ENCODE measurements at places on chromosomes 5 and 9. TPM values are rescaled to one million over a fixed set of nuclear protein-coding genes. Genes with fewer than 3 reads are reported as not detected.

GRCh38 chr9:107948601-107949000 is 459.0 kb upstream of the KLF4 start:
- no peaks in the 10 kb centered on the region for H3K4me1 ChIP-seq
- no peak overlapping the region for H3K27ac ChIP-seq
- no peaks in the 10 kb centered on the region for H3K27me3 ChIP-seq
- H3K4me3 ChIP-seq = no peak overlapping the region
- DNase-seq = no peak
- no peaks in the 10 kb centered on the region for H3K36me3 ChIP-seq

DNA sequence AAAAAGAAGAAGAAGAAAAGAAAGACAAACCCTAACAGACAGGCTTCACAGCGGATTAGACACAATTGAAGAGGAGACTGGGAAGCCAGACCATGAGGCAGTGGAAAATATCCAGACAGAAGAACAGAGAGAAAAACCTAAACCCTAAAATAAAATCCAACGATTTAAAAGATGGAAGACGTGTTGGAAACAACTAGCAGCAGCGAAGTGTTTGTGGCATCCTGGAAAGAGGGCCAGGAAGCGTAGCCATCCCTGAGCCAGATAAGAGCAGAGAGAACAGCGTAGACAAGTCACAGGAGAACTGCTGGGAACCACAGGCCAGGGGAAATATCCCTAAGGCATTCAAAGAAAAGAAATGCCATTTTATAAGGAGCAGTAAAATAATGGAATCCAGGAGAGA is 39.7 kb upstream of the NKD2 start:
- no peaks in the 10 kb centered on the region for H3K4me1 ChIP-seq
- no peak overlapping the region for H3K4me3 ChIP-seq
- no peaks in the 10 kb centered on the region for H3K36me3 ChIP-seq
- no peak overlapping the region for H3K27ac ChIP-seq

DNA sequence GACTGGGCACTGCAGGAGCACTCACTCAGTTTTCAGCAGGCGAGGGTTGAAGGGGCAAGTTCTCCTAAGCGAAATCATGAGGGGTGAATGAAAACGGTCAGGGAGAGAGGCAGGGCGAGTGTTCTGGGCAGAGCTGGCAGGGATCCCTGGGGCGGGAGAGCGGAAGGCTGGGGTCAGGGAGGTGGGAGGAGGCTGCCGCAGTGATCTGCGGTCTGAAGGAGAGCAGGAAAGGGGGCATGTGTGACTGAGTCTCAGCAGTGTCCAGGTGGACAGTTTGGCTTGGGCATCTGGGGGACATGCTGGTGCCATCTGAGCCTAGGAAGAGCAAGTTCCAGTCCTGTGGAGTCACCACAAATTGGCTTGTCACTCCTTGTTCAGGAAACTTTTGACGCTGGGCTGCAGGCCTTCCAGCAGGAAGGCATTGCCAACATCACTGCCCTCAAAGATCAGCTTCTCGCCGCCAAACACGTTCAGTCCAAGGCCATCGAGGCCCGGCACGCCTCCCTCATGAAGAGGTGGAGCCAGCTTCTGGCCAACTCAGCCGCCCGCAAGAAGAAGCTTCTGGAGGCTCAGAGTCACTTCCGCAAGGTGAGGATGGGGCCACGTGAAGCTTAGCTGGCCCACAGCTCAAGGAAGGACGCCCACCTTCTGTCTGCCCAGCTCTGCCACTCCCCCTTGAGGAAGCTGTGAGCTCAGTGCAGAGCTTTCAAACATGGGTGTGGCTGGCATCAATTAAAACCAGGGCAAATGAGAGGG is 31.1 kb downstream of the DYNC2I2 start:
- no peaks in the 10 kb centered on the region for H3K27me3 ChIP-seq
- no peaks in the 10 kb centered on the region for H3K4me1 ChIP-seq
- H3K36me3 ChIP-seq = 0 out of 2 replicates have a peak, but pooled peaks cover 3% of the 10 kb centered on the region
- H3K4me3 ChIP-seq = no peak overlapping the region
- H3K27ac ChIP-seq = no peak overlapping the region
- no peak for DNase-seq

GRCh38 chr9:123679330-123679987 is 250.5 kb downstream of the DENND1A start:
- no peaks in the 10 kb centered on the region for H3K36me3 ChIP-seq
- H3K4me3 ChIP-seq = no peak overlapping the region
- DNase-seq = no peak
- no peak overlapping the region for H3K27ac ChIP-seq
- no peaks in the 10 kb centered on the region for H3K4me1 ChIP-seq

GRCh38 chr9:135479469-135480052 is at the start of gene PPP1R26:
Gene PPP1R26, plus strand, starts transcription at chr9:135479782. Its CDS starts 4,729 bp downstream, at chr9:135484511.
- H3K36me3 ChIP-seq = no peaks in the 10 kb centered on the region
- H3K4me3 ChIP-seq = peak within 1 kb of the TSS; percentile 92
- peaks cover 31% of the 10 kb centered on the region for H3K4me1 ChIP-seq

GRCh38 chr5:79076819-79077218 is 7.3 kb downstream of the BHMT2 start:
- H3K27me3 ChIP-seq = no peaks in the 10 kb centered on the region
- H3K27ac ChIP-seq = no peak overlapping the region
- DNase-seq = no peak
- no peak overlapping the region for H3K4me3 ChIP-seq

- DNase-seq = no peak
- H3K27me3 ChIP-seq = no peaks in the 10 kb centered on the region
- H3K36me3 ChIP-seq = no peaks in the 10 kb centered on the region
- no peak overlapping the region for H3K27ac ChIP-seq
- no peaks in the 10 kb centered on the region for H3K4me1 ChIP-seq
Measured at GRCh38 chr9:100939636-100940035, 88.9 kb upstream of the PLPPR1 start.

DNA sequence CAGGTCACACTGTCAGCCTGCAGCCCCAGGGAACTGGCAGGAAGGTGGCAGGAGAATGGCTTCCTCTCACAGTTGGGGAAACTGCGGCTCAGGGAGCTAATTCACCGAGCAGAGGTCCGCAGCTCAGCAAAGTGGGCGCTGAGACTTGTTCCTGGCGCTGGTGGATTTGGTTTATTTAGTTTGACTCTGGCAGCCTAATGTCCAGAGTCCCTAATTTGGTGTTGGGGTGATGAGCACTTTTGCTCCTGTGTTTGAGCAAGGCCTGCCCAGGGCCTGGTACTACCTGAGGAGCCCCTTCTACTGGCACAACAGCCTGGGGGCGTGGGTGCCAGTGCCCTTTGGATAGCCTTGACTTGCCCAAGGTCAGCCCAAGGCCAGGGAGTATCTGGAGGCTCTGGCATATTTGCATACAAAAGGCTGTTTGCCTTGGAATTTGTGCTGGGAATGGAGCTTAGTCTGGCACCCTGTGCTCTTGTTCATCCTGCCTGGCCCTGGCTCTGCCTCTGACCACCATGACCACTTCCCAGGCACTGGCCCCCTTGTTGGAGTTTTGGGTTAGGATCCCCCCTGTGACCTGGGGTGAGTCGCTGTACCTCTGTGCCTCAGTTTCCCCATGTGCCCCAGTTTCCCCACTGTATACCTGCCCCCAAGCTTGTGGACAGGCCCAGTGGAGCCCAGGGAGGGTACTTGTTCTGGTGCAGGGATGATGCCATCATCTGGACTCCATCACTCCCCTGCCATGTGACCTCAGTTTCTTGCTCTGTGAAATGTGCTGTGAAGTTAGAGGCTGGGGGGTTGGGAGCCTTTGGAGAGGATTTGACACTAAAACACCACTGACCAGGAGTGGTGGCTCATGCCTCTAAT is 1.4 kb downstream of the SUSD3 start:
- no peak for DNase-seq
- H3K4me1 ChIP-seq = peaks cover 7% of the 10 kb centered on the region
- no peaks in the 10 kb centered on the region for H3K36me3 ChIP-seq
- H3K27ac ChIP-seq = no peak overlapping the region
- no peak overlapping the region for H3K4me3 ChIP-seq
- no peaks in the 10 kb centered on the region for H3K27me3 ChIP-seq

GRCh38 chr5:73180566-73180965 is 7.6 kb downstream of the TMEM174 start:
- no peak overlapping the region for H3K4me3 ChIP-seq
- no peaks in the 10 kb centered on the region for H3K27me3 ChIP-seq
- no peaks in the 10 kb centered on the region for H3K36me3 ChIP-seq

DNA sequence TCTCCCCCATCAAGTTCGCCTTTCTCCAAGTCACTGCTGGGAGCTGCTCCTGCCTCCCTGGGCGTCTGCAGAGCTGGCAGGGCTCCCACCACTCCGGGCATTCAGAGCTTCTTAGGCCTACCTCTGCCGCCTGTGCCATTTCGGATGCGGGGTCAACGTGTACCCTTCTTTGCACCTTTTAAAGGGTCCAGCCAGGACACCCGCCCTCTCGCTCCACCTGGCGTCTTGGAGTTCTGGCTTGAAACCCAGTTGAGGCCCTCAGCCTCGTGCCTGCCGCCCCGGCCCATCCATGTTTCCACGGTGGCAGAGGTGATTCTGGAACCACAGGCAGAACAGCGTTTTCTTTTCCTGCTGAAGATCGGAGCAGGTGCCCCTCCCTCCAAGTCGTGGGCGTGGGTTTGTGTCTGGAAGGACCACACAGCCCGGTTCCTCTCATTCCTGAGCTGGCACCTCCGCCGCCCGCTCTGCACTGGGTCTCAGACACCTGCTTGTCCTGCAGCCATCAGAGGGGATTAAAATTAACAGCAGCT is 32.9 kb downstream of the NDUFS6 start:
- no peak overlapping the region for H3K27ac ChIP-seq
- no peaks in the 10 kb centered on the region for H3K36me3 ChIP-seq
- no peak overlapping the region for H3K4me3 ChIP-seq
- H3K27me3 ChIP-seq = peaks cover 74% of the 10 kb centered on the region
- H3K4me1 ChIP-seq = no peaks in the 10 kb centered on the region

Gene PRSS3
- total RNA-seq = 1.0 TPM

Gene GRM6
- total RNA-seq = not detected

Gene SOX30
- total RNA-seq = not detected

Gene OGN
- not detected for total RNA-seq

Gene DDX46
- 76.5 TPM for total RNA-seq

Gene PCDHB6
- not detected for total RNA-seq

Gene PCDHB3
- total RNA-seq = 0.17 TPM

Gene PDZD2
- not detected for total RNA-seq
